Liver (tissue), 10 donors: ENCODE measurements at places on chromosomes 4 and X.

DNA sequence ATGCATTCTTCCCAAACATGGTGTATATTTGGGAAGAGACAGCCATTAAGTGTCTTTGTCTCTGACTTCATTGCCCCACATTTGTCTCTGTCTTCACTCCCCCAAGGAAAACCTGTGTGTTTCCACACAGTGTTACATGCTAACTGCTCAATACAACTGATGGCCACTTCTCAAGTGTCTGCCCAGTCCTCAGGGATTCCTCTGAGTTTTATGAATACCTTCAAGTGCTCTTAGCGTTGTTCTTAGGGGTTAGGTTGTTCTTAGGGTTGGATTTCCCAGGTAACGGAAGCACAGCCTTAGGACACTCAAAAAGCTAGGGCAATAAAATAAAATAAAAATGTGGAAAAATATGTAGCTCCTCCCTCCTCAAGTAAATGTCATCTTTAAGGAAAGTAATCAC lies 64.7 kb upstream of the PLAC8 start:
- H3K27me3 ChIP-seq: no peaks in the 10 kb centered on the region
- H3K27ac ChIP-seq: no peak overlapping the region
- DNase-seq: no peak
- no peak overlapping the region for H3K4me3 ChIP-seq

- no peaks in the 10 kb centered on the region for H3K36me3 ChIP-seq
- H3K27me3 ChIP-seq: no peaks in the 10 kb centered on the region
- no peak for DNase-seq
Measured at GRCh38 chr4:2287594-2287915, 25.6 kb upstream of the MXD4 start.

DNA sequence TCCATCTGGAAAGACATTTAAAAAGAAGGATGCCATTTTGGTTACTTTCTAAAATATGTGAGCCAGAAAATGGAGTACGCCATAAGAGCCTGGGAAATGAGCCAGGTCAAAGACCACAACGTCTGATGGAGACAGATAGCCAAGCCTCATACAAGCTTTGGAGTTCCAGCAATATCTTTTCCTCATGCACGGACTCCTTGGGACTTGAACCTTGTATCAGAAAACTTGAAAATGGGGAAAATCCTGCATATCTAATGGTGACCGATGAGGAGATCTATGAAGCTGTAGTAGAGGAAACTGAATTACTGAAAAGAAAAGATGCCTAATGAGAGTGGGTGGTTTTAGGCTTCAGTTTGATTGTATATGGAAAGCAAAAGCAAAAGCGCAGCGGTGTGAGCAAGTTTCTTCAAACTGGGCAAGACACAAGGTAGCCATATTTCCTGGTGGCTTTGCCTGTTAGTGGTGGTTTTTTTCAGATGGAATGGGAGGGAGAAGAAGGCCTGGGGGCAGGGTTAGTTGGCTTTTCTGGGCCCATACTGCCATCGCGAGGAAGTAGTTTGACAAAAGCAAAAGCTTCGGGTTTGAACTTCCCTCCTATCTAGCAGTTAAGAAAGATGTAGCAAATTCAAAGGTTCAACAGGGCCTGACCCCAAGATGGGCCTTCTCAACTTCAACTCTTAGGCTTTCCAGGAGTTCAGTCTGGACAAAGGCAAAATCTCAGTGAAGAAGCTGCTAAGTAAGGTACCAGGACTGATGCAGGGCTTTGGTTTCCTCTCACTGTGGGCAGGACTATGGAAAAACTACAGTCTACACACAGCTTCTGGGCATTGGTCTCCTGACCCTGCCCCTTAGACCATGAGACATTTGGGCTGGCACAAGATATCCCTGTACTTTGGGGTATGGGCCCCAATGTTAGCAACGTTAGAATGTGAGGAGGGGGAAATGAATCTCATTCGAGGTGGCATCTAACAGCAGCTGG lies 210.0 kb upstream of the STK26 start:
- H3K27ac ChIP-seq: no peak overlapping the region
- no peaks in the 10 kb centered on the region for H3K36me3 ChIP-seq
- DNase-seq: no peak
- peak overlapping the region; percentile 75 for H3K4me3 ChIP-seq
- no peaks in the 10 kb centered on the region for H3K27me3 ChIP-seq

- no peaks in the 10 kb centered on the region for H3K27me3 ChIP-seq
- H3K36me3 ChIP-seq: no peaks in the 10 kb centered on the region
- DNase-seq: no peak
- H3K4me3 ChIP-seq: no peak overlapping the region
- no peak overlapping the region for H3K27ac ChIP-seq
Measured at GRCh38 chr4:98501383-98501782, 157.0 kb downstream of the TSPAN5 start.

- no peak for DNase-seq
- no peak overlapping the region for H3K27ac ChIP-seq
- peaks cover 3% of the 10 kb centered on the region for H3K27me3 ChIP-seq
- H3K36me3 ChIP-seq: no peaks in the 10 kb centered on the region
- no peak overlapping the region for H3K4me3 ChIP-seq
Measured at GRCh38 chr4:163217505-163217904, 50.8 kb upstream of the NAF1 start.

- no peaks in the 10 kb centered on the region for H3K36me3 ChIP-seq
- peaks cover 3% of the 10 kb centered on the region for H3K27me3 ChIP-seq
Measured at GRCh38 chrX:109489174-109489573, 7.3 kb upstream of the GUCY2F start.

DNA sequence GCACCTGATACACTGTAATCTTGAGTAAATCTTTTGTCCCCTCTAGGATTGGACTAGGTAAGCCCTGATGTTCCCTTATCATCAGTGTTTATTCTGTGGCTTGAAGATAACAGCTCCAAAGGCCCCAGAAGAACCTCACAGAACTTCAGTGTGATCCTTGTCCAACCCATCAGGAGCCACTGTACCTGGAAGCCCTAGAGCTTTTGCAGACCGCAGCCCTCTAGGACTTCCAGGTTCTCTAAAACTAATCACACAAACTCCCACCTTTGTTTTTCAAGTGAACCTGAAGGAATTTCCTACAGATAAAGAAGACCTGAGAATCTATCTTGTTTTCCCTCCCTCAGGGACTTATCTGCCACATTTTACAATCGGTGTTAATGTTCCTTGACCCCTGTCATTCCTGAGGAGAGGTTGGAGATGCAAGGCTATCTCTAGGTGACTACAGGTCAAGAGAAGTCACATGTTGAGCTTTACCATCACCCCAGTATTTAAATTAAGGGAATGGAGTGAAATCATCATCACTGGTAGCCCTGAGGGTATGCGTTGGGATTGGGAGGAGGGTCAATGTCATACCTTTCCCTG lies 32.9 kb downstream of the LONRF3 start:
- no peak for DNase-seq
- H3K27me3 ChIP-seq: no peaks in the 10 kb centered on the region
- no peaks in the 10 kb centered on the region for H3K4me1 ChIP-seq
- no peak overlapping the region for H3K27ac ChIP-seq
- H3K4me3 ChIP-seq: no peak overlapping the region
- peaks cover 18% of the 10 kb centered on the region for H3K36me3 ChIP-seq

- H3K27ac ChIP-seq: no peak overlapping the region
- H3K36me3 ChIP-seq: no peaks in the 10 kb centered on the region
- no peak for DNase-seq
- no peaks in the 10 kb centered on the region for H3K27me3 ChIP-seq
- no peak overlapping the region for H3K4me3 ChIP-seq
Measured at GRCh38 chrX:25754399-25754798, 383.7 kb upstream of the MAGEB18 start.

DNA sequence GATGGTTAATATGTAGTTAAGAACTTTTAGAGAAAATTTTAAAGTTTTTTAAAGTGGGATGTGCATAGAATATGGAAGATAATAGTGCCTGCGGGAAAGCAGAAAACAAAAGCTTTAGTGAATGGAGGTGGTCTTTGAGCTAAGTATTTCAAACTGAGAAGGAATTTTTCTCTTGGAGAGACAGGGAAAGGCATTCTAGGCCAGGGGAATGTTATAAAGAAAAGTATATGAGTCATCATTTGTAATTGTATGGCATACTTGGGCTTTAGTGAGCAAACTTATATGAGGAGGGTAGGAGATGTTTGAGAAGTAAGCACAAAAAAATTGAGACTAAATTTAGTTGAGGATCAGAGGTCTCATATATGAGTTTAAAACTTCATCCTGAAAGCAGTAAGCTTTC lies 467.0 kb downstream of the PPARGC1A start:
- no peak overlapping the region for H3K4me3 ChIP-seq
- no peaks in the 10 kb centered on the region for H3K27me3 ChIP-seq
- H3K4me1 ChIP-seq: no peaks in the 10 kb centered on the region
- no peaks in the 10 kb centered on the region for H3K36me3 ChIP-seq
- no peak overlapping the region for H3K27ac ChIP-seq
- no peak for DNase-seq

DNA sequence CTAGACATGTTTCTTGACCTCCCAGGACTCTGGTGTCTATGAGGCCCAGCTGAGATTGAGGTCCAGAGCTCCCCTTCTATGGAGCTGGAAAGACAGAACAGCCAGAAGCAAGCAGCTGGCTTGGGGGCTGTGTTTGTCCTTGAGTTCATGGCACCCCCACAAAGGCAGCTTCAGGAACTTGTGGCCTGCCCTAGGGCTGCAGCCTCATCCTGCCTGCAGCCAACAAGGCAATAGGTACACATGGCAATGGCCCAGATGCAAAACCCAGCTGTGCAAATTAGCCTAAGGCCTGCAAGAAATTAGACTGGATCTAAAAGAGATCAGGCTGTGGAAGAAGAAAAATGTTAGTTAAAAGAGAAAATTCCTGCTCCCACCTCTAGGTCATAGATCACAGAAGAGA lies 131.7 kb upstream of the NALF2 start:
- no peaks in the 10 kb centered on the region for H3K36me3 ChIP-seq
- H3K4me1 ChIP-seq: no peaks in the 10 kb centered on the region
- no peak overlapping the region for H3K27ac ChIP-seq
- no peak for DNase-seq
- no peaks in the 10 kb centered on the region for H3K27me3 ChIP-seq

DNA sequence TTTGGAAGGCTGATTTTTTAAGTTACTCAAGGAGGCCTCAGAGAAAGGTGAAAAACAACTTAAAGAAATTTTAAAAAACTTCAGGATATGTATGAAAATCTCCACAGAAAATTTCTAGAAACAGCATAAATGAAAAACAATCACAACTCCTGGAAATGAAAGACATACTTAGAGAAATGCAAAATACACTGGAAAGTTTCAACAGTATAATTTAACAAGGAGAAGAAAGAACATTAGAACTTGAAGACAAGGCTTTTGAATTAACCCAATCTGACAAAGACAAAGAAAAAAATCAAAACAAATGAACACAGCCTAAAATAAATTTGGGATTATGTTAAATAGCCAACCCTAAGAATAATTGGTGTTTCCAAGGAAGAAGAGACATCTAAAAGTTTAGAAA lies 300.5 kb downstream of the ANTXR2 start:
- H3K27me3 ChIP-seq: no peaks in the 10 kb centered on the region
- no peaks in the 10 kb centered on the region for H3K36me3 ChIP-seq
- no peak for DNase-seq
- no peak overlapping the region for H3K4me3 ChIP-seq
- H3K4me1 ChIP-seq: no peaks in the 10 kb centered on the region

DNA sequence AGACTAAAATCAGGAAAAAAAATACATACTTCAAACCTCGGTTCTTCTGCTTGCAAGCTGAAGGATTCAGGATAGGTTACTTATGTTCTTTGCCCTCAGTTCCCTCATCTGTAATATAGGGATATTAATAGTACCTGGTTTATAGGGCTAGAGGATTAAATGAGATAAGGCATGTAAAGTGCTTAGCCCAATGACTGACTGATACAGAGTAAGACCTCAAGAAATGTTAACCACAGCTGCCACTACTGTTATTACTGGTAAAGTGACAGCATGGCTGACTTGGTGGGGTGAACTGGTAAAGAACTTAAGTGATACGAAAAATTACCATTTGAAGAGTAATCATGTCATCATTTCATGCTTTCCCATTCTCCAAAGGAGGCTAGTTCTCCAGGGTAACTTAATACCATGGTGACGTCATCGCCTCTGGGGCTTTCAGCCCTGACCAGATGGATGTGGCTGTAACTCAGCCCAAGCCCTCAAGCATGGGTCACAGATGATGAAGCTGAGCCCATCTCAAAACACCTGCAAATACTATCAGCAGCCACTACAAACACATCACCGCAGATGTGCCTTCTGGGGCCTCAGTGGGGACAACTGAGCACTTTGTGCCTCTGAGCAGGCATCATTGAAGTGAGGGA lies 44.5 kb upstream of the SCML1 start:
- no peaks in the 10 kb centered on the region for H3K27me3 ChIP-seq
- H3K27ac ChIP-seq: no peak overlapping the region
- H3K36me3 ChIP-seq: no peaks in the 10 kb centered on the region
- no peak for DNase-seq
- no peak overlapping the region for H3K4me3 ChIP-seq
- H3K4me1 ChIP-seq: no peaks in the 10 kb centered on the region

GRCh38 chrX:55007656-55008055 lies 7.5 kb downstream of the APEX2 start:
- peaks cover 25% of the 10 kb centered on the region for H3K4me1 ChIP-seq
- peak overlapping the region; percentile 93 for H3K27ac ChIP-seq
- peaks cover 4% of the 10 kb centered on the region for H3K36me3 ChIP-seq
- H3K27me3 ChIP-seq: no peaks in the 10 kb centered on the region

- H3K4me3 ChIP-seq: no peak overlapping the region
- no peaks in the 10 kb centered on the region for H3K27me3 ChIP-seq
- DNase-seq: no peak
- H3K36me3 ChIP-seq: no peaks in the 10 kb centered on the region
- H3K27ac ChIP-seq: no peak overlapping the region
- H3K4me1 ChIP-seq: no peaks in the 10 kb centered on the region
Measured at GRCh38 chr4:24642981-24643547, 58.7 kb upstream of the DHX15 start.

- no peak for DNase-seq
- peaks cover 2% of the 10 kb centered on the region for H3K4me1 ChIP-seq
- H3K27me3 ChIP-seq: no peaks in the 10 kb centered on the region
- no peak overlapping the region for H3K4me3 ChIP-seq
Measured at GRCh38 chrX:141175786-141176185, 1.1 kb downstream of the LDOC1 start.

- peaks cover 12% of the 10 kb centered on the region for H3K36me3 ChIP-seq
- no peak overlapping the region for H3K4me3 ChIP-seq
- no peak overlapping the region for H3K27ac ChIP-seq
- no peaks in the 10 kb centered on the region for H3K27me3 ChIP-seq
Measured at GRCh38 chr4:2246384-2247127, 4.6 kb upstream of the HAUS3 start.
